ENCODE measurements at places on chromosomes 5 and 9. TPM values are rescaled to one million over a fixed set of nuclear protein-coding genes. Genes with fewer than 3 reads are reported as not detected.

DNA sequence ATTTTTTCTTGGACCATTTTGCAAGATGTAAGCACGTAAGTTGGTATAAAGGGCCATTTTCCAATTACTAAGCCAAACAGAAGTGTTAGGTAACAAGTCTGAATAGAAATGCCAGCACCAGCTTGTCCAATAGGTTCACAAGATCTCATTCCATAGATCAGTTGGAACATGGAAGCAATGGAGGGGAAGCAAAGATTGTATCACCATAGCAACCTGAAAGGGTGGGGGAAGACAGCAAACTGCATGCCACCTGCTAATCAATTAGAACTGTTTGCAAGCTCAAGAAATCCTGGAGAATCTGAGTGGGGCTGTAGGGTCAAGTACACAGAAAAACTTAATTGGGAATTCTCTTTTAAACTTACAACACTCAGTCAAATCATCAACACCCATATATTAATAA lies 264.9 kb upstream of the EFNA5 start:
- peak overlapping the region; percentile 64 for H3K27ac ChIP-seq
- no peak for DNase-seq
- peak overlapping the region; percentile 63 for H3K4me3 ChIP-seq
- H3K27me3 ChIP-seq: no peaks in the 10 kb centered on the region
- no peaks in the 10 kb centered on the region for H3K36me3 ChIP-seq

GRCh38 chr5:1856596-1857255 lies 26.0 kb downstream of the IRX4 start:
- H3K27me3 ChIP-seq: peaks cover 10% of the 10 kb centered on the region
- DNase-seq: no peak
- no peaks in the 10 kb centered on the region for H3K36me3 ChIP-seq

The PHAX gene
- total RNA-seq: 51.4 TPM

- H3K4me1 ChIP-seq: peaks cover 5% of the 10 kb centered on the region
- H3K36me3 ChIP-seq: peaks cover 6% of the 10 kb centered on the region
- no peaks in the 10 kb centered on the region for H3K27me3 ChIP-seq
- no peak overlapping the region for H3K27ac ChIP-seq
Observed at GRCh38 chr9:130110596-130111021, 56.9 kb downstream of the GPR107 start.

DNA sequence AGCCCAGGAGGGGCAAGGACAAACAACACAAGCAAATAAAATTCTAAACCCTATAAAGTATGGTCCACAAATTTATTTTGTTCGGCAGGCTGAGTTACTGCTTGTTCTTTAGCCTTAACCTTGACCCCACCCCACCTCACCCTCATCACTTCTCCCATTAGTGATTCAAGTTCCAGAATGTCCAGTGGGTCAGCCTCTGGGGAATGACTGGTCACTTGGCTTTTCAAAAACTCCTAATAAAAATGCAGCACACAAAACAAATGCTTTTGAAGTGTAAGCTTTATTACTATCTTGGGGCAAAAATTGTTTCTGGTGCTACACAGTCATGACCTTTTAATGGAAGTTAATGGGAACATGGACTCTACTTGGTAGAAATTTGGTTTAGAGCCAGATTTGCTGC lies 142.1 kb downstream of the MPDZ start:
- no peak for DNase-seq
- no peaks in the 10 kb centered on the region for H3K27me3 ChIP-seq
- peaks cover 20% of the 10 kb centered on the region for H3K36me3 ChIP-seq
- H3K27ac ChIP-seq: no peak overlapping the region
- H3K4me1 ChIP-seq: peaks cover 39% of the 10 kb centered on the region

The SPATA31A3 gene
- not detected for total RNA-seq

- peaks cover 34% of the 10 kb centered on the region for H3K4me1 ChIP-seq
- H3K36me3 ChIP-seq: peaks cover 17% of the 10 kb centered on the region
- no peak for DNase-seq
- H3K27me3 ChIP-seq: no peaks in the 10 kb centered on the region
- no peak overlapping the region for H3K4me3 ChIP-seq
Observed at GRCh38 chr9:87515006-87515405, 17.3 kb downstream of the DAPK1 start.

The CER1 gene
- total RNA-seq: 0.32 TPM

- no peak overlapping the region for H3K4me3 ChIP-seq
- no peaks in the 10 kb centered on the region for H3K27me3 ChIP-seq
- H3K27ac ChIP-seq: no peak overlapping the region
- DNase-seq: no peak
- H3K4me1 ChIP-seq: peaks cover 29% of the 10 kb centered on the region
Observed at GRCh38 chr5:138763037-138763778, 10.0 kb downstream of the CTNNA1 start.

- peaks cover 12% of the 10 kb centered on the region for H3K36me3 ChIP-seq
- no peaks in the 10 kb centered on the region for H3K27me3 ChIP-seq
- DNase-seq: no peak
- H3K27ac ChIP-seq: no peak overlapping the region
- no peak overlapping the region for H3K4me3 ChIP-seq
- H3K4me1 ChIP-seq: no peaks in the 10 kb centered on the region
Observed at GRCh38 chr9:75013735-75014134, 14.4 kb downstream of the CARNMT1 start.
